Activated CD4-positive, alpha-beta memory T cell treated with anti-CD3 and anti-CD28 coated beads, Interleukin-2, amount 10 ng/mL, durations not matched to agents 7 days and 5 days (primary cell): ENCODE measurements at places on chromosomes 2 and 18.

DNA sequence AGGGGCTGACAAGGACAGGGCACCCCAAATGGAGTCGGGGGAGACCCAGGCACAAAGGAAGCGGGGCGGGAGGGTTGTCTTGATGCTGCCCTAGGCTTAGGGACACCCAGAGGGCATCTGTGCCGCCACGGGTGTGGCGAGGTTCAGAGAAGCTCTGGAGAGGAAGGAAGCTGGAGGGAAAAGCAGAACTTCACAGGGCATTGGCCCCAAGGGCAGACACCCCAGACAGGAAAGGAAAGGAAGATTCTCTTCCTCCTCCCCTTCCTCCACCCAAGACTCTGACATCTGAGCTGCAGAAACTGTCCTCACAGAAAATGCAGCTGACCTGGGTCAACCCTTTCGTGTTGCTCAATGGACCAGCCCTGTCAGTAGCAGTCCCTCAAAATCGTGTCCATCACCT, 25.6 kb downstream of the DNMT3A start:
- no peak for DNase-seq

GRCh38 chr2:3729786-3730185, 26.4 kb downstream of the DCDC2C start:
- DNase-seq, result no peak

GRCh38 chr18:26504831-26505230, 43.5 kb downstream of the KCTD1 start:
- DNase-seq, result no peak

GRCh38 chr2:224946895-224947294, 95.4 kb downstream of the DOCK10 start:
- no peak for DNase-seq

- no peak for DNase-seq
Observed at GRCh38 chr2:100160396-100160795, 18.0 kb upstream of the AFF3 start.

DNA sequence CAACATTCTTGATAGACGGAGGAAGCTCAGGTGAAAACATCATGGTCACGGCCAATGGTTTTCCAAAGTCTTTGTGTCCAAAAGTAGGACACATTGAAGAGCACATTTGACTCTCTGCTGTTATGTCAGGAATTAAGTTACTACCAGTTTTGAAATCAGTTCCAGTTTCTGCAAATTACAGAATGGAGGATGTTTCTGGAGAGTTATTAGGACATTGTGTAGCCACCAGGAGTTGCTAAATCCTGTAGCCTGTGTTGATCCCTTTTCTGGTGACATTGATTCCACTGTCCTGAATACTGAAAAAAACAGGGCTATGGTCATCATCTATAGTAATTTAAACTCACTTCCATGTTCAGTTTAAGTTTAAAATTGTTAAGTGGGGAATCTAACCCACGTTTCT, 15.3 kb downstream of the UPP2 start:
- DNase-seq, result no peak

DNA sequence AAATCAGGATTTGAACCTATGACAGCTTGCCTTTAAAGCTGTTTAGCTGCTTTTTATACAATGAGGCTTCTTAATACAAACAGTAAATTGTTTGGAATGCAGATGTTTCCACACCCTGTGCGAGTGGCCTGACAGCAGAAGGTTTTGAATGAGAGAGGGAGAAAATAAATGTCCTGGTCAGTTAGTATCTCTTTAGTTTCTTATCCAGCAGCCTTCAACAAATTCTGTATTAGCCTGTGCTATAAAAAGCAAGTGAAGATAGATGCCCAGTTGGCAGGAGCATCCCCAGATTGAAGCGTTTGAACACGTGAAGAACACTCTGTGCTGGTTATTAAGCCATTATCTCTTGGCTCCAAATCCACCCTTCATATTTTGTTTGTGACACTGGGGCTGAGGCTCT, 70.6 kb downstream of the CERS6 start:
- no peak for DNase-seq

- peak; percentile 29 for DNase-seq
Observed at GRCh38 chr18:46054956-46055837, 16.9 kb downstream of the PSTPIP2 start.

GRCh38 chr2:558302-558642, 118.9 kb downstream of the TMEM18 start:
- no peak for DNase-seq

GRCh38 chr2:219072741-219073250, 12.1 kb upstream of the IHH start:
- DNase-seq, result no peak

DNA sequence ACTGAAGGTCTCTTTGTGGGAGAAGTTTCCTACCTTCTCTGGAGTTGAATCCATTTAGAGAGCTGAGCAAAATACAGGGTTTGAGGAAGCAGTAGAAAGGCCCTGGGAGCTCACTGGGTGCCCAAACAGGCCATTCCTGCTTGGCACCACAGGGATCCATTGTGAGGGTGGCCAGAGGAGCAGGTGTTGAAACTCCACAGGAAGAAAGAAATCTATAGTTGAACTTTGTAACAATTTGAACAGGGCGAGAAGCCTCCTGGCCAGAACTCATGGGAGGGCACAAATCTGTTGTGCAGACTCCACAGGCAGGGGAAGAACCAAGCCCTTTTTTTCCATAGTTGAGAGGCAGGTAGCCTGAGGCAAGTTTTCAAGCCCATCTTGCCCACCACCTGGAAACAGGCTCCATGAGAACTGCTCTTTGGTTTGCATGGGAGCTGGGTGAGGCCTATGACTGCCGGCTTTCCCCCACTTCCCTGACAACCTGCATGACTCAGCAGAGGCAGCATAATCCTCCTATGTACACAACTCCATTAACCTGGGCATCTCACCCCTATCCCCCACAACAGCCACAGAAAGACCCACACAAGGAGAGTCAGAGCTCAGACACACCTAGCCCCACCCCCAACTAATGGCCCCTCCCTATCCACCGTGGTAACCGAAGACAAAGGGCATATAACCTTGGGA, 1053.0 kb downstream of the TSN start:
- DNase-seq, result no peak

DNA sequence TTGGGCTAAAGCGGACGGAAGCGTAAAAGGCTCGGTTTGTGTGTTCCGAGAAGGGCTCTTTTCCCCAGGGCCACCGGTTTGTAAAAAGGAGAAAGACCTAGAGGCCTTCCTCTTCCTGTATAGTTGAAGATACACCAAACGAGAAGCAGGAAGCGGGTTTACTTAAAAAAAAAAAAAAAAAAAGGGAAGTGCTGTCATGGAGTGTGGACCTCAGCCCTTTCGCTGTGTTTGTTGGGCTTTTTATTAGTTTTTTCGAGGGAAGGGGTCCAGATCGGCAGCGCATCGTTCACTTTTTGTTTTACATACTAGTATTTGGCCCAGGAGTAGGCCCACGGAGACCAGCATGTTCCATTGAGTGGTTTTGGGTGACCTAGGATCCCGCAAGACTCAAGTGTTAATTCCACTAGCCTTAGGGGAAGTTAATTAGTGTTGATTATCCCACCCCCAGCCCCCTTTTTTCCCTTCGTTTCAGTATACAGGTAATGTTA, 676 bp downstream of the ACTR2 start:
- peak; percentile 49 for DNase-seq

DNA sequence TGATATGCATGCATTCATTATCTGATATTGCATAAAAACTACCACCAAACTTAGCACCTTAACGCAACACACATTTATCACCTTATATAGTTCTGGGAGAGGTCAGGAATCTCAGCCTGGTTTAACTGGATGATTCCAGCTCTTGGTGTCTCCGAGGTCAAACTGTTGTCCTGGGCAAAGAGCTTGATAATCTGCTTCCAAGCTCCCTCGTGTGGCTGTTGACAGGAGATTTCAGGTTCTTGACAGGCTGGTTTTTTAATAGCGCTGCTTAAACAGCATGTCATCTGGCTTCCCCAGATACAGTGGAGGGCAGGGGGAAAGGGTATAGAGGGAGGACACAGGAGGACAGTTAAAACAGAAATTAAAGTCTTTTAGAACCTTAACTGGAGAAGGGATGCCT, 785.0 kb downstream of the CNTNAP5 start:
- no peak for DNase-seq

- no peak for DNase-seq
Observed at GRCh38 chr2:129050101-129050500, 731.4 kb upstream of the HS6ST1 start.

DNA sequence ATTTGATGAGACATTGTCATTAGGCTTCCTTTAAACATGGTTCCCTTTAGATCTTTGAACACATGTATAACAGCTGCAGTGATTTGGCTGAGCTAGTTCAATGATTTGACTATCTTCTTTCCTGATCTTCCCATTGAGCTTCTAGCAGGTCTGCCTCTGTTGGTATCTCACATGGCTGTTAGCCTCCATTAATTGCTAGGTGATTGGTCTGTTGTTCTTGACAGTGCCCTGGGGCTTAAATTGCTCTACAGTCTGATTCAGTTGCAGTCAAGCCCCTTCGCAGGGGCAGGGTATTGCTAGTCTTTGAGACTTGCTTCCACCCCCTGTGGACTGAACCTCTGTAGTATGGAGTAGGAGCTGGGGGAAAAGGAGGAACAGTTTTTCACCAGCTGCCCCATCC, 24.1 kb downstream of the SKA1 start:
- DNase-seq, result no peak

- no peak for DNase-seq
Observed at GRCh38 chr2:204081487-204082425, 145.2 kb downstream of the ICOS start.

DNA sequence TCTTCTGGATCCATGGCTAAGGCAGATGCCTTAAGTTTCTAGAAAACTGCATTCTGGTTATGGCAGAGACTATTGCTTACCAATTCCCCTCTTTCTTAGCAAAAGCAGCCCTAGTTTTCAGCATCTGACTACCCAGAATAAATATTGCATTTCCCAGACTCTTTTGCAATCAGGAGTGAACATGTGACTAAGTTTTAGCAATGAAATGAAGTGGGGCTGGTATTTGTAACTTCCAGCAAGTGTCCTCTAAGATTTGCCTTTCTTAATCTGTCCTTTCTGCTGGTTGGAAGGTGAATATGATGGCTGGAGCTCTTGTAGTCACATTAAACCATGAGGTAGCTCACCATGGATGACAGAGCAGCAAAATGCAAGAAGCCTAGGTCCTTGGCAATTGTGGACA, 132.9 kb upstream of the PKDCC start:
- DNase-seq, result no peak

GRCh38 chr18:29547626-29548025, 1370.7 kb upstream of the CDH2 start:
- no peak for DNase-seq

DNA sequence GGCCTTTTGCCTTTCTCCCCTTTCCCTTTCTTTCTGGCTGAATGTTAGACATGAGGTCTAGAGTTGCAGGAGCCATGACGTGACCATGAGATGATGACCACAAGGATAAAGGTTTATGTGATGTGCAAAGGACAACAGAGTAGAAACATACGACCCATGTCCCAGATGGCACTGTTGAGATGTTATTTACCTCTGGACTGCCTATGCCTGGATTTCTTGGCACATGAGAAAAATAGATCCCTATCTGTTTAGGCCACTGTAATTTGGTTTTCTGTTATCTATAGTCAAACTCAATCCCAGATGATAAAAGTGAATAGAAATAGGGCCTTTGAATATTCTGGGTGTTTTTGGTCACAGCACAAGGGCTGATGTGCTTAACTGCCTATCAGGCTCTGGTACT, 58.8 kb downstream of the GDF7 start:
- DNase-seq, result no peak

DNA sequence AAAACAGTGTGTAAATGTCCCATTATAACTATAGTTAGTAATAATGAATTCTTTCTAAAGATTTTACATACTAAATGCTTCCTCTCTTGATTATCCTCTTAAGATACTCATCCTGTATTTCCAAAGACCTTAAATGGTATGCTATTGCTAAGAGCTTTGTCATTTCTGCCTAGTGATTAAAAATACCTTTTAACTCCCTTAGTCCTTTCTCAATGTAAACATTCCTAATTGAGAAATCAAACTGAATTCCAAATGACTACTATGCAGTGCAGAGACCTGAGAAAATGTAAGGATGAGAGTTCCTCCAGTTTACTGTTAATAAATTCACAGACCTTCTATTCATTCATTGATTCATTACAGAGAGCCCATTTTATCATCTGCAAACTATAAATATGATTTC, 86.9 kb downstream of the SOS1 start:
- no peak for DNase-seq

DNA sequence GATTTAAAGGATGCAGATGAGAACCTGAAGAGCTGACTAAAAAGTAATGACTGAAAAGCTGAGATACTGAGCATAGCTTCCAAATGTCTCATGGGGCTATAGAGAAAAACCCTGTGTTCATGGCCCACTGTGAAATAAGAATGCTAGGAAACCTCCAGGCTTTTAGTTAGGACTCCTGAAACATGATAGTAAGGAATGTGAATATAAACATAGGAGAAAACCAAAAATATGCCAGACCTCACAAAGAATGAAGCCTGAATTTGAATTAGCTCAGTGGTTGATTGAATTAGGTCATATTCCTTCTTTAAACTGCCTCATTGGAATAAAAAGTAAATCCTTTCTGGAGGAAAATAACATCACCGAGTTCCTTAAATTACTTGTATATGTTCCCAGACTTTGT, 194.5 kb upstream of the NXPH2 start:
- no peak for DNase-seq

DNA sequence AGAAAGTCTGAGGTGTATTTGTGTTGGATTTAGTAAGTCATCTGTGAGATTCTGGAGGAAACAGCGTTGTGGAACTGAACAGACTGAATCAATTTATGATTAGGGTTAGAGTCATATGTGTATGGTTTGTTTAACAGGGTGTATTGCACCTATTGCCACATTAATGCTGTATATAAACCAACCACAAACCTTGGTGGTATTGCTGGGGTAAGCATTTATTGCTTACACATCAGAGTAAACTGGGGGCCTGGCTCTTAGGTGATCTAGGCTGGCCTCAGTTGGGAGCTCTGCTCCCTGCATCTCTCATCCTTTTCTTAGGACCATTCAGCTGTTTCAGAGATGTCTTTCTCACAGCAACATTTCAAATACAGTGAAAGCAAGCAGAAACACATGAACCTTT, 59.7 kb upstream of the GRB14 start:
- DNase-seq, result no peak

DNA sequence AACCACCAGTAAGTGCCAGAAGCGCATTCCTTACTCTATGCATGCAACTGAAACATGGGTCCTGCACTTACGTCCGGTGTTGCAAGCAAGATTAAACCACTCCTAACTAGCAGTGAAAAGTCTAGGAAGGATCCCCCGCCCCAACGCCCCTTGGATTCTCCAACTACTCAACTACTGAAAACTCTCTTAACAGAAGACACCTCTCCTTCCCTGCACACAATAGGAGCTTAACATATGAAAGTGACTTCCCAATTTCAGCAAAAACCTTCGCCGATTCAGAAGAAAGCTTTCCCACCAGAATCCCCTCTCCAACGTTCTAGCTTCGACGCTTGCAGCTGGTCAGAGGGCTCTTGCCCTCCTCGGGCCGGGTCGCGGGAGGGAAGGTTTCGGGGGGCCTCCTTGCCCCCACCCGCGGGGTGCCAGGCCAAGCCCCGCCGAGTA, 578 bp downstream of the IWS1 start:
- peak; percentile 33 for DNase-seq

GRCh38 chr2:29455200-29455860, 340.1 kb downstream of the CLIP4 start:
- no peak for DNase-seq

GRCh38 chr2:135839713-135840112, 2.7 kb upstream of the LCT start:
- no peak for DNase-seq

GRCh38 chr2:8485736-8486135, 196.1 kb upstream of the ID2 start:
- DNase-seq, result no peak

GRCh38 chr18:36496022-36496421, 198.5 kb downstream of the FHOD3 start:
- DNase-seq, result no peak
